ENCODE measurements at places on chromosomes 7 and 10. TPM values are rescaled to one million over a fixed set of nuclear protein-coding genes. Genes with fewer than 3 reads are reported as not detected.

TMEM248 gene
- total RNA-seq, result 36.6 TPM

RNF148 gene
- 0.25 TPM for total RNA-seq

GIMAP7 gene
- total RNA-seq, result 1.5 TPM

TMEM229A gene
- 0.74 TPM for total RNA-seq

ZWINT gene
- total RNA-seq, result 4.9 TPM

SLC18A2 gene
- under 0.01 TPM for total RNA-seq

FAM20C gene
- total RNA-seq, result 16.2 TPM

SMURF1 gene
- 22.4 TPM for total RNA-seq

SPDYE8 gene
- 0.25 TPM for total RNA-seq

CAMK2B gene
- 76.7 TPM for total RNA-seq

THSD7A gene
- 30.5 TPM for total RNA-seq

MOGAT3 gene
- total RNA-seq, result not detected

GPR141 gene
- 0.98 TPM for total RNA-seq

INSYN2A gene
- 7.4 TPM for total RNA-seq

ACHE gene
- 16.7 TPM for total RNA-seq

KAZALD1 gene
- total RNA-seq, result 0.25 TPM

KCNIP2 gene
- total RNA-seq, result 7.9 TPM

VWC2 gene
- total RNA-seq, result 3.9 TPM

NOS3 gene
- total RNA-seq, result 1.2 TPM

PSPH gene
- total RNA-seq, result 20.7 TPM
